Esophagus muscularis mucosa (tissue), 4 donors: ENCODE measurements at places on chromosomes 1 and 21. TPM values are rescaled to one million over a fixed set of nuclear protein-coding genes. Genes with fewer than 3 reads are reported as not detected.

GPR3 gene
- 4.5 TPM for total RNA-seq

C1orf74 gene
- total RNA-seq, result 1.6 TPM

OPRD1 gene
- 0.17 TPM for total RNA-seq

FAM72B gene
- total RNA-seq, result 0.63 TPM

CFHR3 gene
- total RNA-seq, result not detected

CHIA gene
- not detected for total RNA-seq

SLC37A1 gene
- total RNA-seq, result 11.1 TPM

MPL gene
- total RNA-seq, result not detected

OR2L5 gene
- not detected for total RNA-seq

KRTAP11-1 gene
- total RNA-seq, result not detected

UFC1 gene
- total RNA-seq, result 62.8 TPM

PADI2 gene
- 0.83 TPM for total RNA-seq

CD84 gene
- 2.7 TPM for total RNA-seq

NTMT2 gene
- not detected for total RNA-seq

BSND gene
- not detected for total RNA-seq

CFHR2 gene
- not detected for total RNA-seq

APP gene
- total RNA-seq, result 484 TPM
